ENCODE measurements at places on chromosomes 16 and 17.

DNA sequence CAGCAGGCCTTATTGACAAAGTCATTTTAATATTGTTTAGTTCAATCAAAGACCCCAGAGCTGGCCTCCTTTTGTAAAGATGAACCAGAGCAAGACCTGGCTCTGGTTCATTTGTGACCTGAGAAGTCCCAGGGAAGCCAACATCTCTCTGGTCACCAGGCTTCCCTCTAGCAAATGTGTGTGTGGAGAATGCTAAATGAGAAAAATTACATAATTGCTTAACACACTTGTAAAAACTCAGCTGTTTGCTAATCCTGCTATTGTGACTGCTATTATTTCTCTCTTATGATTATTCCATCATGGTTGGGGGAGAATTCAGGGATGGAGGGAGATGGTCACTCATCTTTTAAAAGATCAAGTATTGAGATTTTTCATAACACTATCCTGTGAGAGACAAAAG lies 94.3 kb upstream of the CLEC3A start:
- DNase-seq = no peak

- no peak for DNase-seq
Measured at GRCh38 chr16:11546608-11547061, 40.1 kb downstream of the LITAF start.

GRCh38 chr16:11093572-11094074 lies 149.3 kb downstream of the CLEC16A start:
- DNase-seq = no peak

DNA sequence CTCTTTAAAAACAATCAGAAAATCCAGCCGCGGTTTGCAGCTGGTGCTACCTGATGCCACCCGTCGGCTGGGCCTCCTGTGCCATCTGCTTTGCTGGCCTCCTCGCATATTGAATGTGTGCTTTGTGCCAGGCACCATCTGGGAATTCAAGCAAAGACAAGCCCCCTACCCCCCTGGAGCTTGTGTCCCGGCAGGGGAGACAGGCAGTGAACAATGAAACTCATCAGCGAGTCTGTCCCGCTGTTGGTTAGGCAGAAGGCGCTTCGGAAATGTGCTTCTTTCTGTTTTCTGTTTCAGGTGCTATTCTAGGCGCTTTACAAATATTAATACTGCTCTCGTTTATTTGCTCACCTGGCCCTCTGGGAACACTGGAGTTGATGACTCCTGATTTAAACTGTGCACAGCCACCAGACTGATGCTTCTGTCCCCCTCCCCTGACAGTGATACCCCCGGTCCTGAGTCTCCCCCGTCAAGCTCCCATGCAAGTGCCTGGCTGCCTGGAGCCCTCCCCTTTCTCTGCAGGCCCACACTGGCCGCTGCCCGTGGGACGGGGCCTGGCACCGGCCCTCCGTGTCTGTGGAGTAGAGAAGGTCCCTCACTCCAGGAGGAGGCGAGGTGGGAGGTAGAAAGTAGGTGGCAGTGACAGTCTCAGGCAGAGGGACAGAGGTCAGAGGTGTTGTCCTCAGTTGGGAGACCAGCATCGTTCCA lies 126.1 kb upstream of the PLCG2 start:
- no peak for DNase-seq

DNA sequence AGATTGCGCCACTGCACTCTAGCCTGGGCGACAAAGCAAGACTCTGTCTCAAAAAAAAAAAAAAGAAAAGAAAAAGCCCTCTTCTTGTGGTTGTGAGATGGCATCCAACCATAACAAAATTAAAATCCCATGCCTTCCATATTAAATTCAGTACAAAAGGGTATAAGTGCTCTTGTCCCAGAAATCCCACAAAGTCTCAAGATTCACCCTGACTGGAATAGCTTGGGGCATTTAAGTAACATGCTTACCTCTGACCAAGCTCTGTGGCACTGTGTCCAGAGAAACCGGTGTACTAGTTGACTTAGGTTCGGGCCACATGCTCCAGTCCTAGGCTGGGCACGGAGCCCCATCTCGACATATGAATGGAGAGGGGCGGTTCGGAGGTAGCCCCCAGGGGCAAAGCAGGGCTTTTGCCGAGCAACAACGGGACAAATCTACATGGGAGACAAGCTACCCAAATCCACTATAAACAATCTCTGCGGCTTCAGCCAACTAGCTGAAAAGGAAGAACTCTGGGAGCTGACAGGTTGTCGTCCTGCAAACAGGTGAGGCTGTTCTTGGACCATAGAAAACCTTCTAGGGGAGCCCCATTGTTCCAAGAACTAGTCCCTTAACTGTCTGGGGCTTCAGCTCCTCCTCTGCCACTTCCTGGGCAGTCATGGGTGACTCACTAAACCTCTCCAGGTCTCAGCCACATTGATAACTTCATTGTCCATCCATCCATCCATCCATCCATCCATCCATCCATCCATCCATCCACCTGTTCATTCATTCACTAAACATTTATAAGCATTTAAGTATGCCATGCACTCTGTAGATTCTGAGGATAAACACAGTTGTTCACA lies 10.3 kb upstream of the IL4R start:
- DNase-seq = peak; percentile 43

DNA sequence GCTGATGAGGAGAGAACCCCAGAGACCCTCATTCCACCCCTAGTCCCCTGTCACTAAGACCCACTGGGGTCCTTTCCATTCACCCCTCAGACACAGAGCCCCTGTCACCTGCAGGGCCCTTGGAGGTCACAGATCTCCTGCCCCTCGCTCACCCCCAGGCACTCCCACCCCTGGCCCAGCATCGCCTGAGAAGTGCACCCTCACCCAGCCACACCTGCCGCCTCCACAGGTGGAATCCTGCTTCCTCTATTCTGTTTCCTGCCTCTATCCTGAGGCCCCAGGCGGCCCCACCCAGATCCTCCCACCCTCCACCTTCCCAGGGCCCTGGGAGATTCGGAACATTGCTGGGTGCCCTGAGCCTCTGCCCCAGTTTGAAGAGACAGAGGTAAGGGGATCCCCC lies 13.8 kb upstream of the KRT17 start:
- DNase-seq = no peak

DNA sequence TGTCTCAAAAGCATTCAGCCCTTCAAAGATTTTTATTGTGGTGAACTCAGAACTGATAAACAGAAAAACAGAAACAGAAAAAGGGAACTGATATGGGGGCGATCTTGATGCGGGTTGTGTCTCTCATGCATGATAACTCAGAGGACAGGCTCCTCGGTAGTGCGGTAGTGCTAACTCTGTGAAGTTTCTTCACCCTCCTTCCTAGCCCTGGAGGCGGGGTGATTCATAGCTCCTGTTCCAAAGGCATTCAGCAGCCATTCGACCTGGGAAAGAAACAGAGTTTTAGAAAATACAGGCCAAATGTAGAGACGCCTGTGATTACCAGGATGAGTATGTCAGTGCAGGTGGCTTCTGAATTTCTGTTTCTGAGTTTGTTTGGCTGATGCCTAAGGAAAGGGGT lies 5.5 kb upstream of the MAF start:
- no peak for DNase-seq

- DNase-seq = no peak
Measured at GRCh38 chr17:82891911-82892310, 52.1 kb upstream of the ZNF750 start.

GRCh38 chr16:66406534-66407221 lies 20.4 kb upstream of the BEAN1 start:
- DNase-seq = peak; percentile 98

DNA sequence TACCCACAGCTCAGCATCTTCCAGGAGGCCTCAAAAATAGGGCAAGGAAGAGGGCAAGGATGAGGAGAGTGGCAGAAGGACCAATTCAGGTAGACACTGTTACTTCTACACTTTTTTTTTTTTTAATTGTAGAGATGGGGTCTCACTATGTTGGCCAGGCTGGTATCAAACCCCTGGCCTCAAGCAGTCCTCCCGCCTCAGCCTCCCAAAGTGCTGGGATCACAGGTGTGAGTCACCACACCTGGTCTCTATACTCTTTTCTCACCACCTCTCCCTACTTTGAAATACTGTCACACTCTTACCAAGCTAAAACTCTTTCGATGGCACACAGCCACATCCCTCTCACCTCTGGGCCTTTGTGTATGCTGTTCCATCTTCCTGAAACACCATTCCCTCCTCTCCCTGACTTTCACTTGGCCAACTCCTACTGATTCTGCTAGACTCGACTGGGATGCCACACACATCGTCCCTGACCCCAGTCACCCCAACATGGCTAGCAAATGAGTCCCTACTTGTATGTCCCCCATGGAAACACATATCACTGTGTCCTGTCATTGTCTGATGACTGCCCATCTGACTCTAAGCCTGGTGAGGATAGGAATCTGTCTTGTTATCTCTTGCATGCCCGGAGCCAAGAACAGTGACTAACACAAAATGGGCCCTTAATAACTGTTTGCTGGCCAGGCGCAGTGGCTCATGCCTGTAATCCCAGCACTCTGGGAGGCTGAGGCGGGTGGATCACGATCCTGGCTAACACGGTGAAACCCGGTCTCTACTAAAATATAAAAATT lies 7.2 kb upstream of the SLC43A2 start:
- no peak for DNase-seq

DNA sequence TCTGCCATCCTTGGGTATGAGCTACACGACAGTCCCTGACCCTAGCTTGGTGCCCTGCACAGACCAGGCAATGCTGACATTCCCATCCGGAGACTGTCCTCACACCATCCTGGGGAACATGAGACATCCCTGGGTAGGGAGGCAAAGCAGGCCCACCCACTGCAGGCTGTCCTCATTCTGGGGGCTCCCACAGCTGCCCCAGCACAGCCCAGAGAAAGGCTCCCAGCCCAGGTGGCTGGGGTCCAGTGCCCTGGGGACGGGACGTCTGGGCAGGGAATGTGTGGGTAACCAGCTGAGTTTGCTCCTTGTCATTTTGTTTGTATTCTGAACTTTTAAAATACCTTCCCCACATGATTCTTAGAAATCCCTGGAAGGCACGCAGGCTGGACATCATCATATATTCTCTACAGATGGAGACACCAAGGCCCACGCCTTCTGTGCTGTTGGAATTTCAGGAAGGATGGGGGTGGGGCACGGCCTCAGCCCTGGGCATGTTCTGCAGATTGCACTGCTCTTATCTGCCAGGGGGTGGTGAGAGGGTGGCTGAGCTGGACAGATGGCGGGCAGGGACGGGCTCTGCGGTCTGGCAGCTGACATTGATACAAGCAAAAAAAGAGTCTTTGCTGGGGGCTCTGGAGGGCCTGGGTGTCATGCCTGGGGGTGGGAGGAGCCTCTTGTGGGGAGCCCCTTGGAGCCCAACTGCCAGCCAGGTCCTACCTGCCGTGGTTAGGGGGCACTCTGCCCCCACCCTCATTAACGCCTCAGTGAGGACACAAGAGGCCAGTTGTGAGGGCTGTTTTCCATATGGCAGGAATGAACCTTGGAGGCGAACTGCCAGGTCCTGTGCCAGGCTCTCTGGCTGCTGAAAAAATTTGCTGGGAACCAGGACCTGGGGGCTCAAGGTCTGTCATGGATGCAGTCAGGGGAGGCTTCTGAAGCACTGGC lies 28.4 kb downstream of the LRRC75A start:
- DNase-seq = no peak
